Naive thymus-derived CD8-positive, alpha-beta T cell (primary cell): ENCODE measurements at places on chromosomes 12 and 14. TPM values are rescaled to one million over a fixed set of nuclear protein-coding genes. Genes with fewer than 3 reads are reported as not detected.

The ALG10 gene
- 2.9 TPM for polyA plus RNA-seq

The LTBP2 gene
- polyA plus RNA-seq = 0.47 TPM

The ENDOU gene
- not detected for polyA plus RNA-seq

The NPFF gene
- polyA plus RNA-seq = not detected

The OR4E2 gene
- polyA plus RNA-seq = not detected

The SERPINA9 gene
- polyA plus RNA-seq = not detected

DNA sequence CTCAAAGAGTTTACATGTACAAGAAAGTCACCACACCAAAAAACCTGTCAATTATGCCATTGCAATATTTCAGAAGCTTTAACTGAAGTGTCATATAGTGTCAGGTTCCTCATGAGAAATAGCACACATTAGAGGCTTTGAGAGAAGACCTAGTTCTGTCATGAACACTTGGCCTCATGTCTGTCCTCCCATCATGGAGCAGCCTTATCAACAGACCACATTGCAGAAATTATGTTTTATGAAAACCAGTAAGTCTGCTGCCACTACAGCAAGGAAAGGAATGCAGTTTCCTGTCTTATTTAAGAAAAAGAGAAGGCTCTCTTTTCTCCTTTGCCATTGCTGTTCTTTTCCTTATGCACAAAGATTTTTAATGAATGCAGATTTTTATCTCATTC is 26.2 kb upstream of the CLEC2D start:
- no peak for DNase-seq

DNA sequence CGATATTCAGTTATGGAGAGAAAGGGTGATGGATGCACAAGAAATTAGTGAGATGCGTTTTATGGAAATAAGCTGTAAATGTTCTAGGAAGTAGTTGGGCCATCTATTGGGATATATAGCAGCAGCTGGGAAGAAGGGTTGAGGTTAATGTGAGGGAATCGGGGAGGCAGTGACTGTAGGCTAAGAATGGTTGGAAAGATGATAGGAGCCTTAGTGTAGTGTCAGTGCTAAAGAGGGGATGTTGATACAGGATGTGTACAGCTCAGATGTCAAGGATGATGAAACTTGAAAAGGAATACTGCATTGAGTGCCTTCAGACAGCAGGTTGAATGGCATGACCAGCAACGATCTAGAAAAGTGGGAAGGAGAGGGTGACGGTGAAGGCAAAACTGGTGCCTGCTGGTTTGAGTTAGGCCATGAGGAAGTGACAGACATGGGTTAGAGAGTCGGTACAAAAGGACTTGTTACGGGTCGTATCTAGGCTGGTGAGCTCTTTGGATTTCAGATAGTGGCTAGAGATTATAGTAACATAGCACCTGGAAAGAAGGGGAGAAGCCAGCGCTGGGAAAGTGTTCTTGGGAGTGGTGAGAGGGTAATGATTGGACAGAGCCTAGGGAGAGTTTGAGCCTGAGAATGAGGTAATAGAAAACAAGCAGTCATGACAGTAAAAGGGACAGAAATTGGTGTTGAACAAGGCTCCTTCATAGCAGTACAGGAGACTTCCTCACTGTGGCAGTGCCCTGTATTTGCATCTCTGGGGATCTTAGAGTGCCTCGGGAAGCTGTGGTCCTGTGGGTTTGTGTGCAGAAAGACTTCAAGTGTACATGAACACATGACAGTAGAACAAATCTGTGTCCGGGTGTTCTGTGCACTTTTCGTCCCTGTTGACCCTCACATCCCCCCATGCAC is 9.6 kb downstream of the MARS1 start:
- DNase-seq = no peak

GRCh38 chr14:32611752-32612151 is 282.7 kb downstream of the AKAP6 start:
- no peak for DNase-seq

DNA sequence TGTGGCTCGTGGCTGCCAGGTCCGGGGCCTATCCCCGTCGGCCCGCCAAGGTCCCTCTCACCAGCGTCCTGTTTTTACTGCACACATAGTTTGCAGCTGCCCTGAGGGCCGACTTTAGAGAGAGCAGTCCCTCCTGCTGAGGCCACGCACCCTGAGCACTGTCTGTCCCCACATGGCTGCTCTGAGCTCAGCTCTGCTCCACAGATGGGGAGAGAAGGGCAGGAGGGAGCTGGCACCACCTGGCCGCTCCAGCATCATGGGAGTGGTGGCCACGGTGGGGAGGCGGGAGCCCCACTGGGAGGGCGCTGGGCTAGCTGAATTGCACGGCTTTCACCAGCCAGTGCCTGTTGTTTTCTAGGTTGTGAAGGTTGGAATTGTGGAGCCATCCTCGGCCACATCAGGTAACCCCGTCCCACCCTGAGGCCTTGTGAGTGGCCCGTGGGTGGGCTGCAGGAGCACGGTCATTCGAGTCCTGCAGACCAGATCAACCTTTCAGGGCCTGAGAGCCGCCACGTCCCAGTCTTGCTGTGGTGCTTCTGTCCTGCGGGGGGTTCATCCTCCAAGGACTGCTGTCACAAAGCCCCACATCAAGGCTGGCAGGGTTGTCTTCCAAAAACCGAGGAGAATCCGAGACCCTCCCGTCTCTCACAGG is 7.4 kb upstream of the TEX22 start:
- DNase-seq = no peak

DNA sequence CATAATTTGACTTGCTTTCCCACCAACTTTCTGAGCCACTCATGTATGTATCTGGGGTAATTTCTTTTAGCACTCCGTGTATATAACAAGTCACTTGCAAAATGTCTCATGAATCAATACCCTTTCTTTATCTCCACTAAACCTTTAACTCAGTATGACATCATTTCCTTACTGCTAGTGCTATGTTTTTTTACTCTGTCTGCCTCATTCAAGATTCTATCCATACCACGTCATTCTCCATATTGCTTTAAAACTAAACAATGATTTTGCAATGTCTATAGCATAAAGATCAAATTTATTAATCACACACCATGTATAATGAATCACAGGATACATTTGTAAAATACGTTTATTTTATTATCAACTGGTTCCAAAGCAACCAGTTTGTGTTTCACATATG is 178.2 kb downstream of the PIK3C2G start:
- DNase-seq = no peak

DNA sequence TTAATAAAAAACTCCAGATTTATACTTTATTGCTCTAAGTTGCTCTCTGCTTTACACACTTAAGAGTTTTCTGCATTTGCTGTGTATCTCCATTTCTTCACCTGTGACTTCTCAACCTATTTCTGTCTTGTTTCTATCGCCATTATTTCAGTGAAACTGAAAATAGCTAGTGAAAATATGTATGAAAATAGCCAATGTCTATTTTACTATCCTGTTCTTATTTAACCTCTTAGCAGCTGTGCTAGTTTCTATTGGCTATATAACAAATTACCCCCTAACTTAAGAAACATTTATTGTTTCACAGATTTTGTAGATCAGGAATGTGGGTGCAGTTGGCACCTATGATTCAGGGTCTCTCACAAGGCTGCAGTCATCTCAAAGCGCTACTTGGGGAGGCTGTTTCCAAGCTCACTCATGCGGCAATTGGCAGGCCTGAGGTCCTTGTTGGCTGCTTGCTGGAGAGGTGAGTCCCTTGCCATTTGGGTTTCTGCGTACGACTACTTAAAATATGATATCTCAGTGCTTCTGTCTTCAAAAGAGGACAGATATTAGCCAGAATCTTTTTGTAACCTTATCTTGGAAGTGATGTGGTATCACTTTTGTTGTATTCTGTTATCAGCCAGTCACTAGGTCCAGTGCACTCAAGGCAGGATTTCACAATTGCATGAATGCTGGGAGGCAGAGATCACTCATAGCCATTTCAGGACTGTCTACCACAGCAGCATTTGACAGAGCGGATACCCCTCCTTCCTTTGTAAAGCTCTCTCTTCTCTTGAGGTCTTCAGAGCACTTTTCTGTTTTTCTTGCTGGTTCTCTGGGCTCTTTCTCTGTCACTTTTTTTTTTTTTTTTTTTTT is 7.2 kb downstream of the ERC1 start:
- DNase-seq = no peak

DNA sequence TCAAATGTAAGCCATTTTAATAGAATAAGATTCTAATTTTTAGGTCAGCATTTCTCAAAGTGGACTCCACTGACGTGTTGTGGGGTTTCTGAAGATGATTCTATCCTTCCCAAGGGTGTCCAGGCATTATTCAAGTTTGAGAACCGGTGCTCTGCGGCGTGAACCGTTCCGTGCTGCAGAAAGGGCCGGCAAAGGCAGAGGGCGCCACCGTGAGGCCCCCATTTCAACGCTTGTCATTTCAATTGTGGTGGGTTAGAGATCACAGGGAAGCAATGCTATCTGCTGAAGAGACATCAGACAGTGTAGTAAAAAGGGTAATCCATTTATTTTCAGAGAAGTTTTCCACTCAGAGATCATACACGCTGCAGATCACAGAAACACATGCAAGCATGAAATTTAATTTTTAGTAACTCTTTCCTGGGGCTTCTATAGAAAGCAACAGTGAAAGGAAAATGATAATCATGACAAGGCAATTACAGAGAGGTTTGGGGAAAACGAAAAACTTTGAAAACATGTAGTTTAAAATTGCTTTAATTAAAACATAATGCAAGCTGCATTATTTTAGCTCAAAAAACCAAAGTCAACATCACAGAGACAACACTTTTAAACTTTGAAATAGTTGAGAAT is 201.7 kb downstream of the EXOC5 start:
- DNase-seq = peak; percentile 2

- DNase-seq = peak; percentile 30
Measured at GRCh38 chr12:132222096-132222807, 78.0 kb downstream of the NOC4L start.
